ENCODE measurements at places on chromosomes 13 and 19. TPM values are rescaled to one million over a fixed set of nuclear protein-coding genes. Genes with fewer than 3 reads are reported as not detected.

DNA sequence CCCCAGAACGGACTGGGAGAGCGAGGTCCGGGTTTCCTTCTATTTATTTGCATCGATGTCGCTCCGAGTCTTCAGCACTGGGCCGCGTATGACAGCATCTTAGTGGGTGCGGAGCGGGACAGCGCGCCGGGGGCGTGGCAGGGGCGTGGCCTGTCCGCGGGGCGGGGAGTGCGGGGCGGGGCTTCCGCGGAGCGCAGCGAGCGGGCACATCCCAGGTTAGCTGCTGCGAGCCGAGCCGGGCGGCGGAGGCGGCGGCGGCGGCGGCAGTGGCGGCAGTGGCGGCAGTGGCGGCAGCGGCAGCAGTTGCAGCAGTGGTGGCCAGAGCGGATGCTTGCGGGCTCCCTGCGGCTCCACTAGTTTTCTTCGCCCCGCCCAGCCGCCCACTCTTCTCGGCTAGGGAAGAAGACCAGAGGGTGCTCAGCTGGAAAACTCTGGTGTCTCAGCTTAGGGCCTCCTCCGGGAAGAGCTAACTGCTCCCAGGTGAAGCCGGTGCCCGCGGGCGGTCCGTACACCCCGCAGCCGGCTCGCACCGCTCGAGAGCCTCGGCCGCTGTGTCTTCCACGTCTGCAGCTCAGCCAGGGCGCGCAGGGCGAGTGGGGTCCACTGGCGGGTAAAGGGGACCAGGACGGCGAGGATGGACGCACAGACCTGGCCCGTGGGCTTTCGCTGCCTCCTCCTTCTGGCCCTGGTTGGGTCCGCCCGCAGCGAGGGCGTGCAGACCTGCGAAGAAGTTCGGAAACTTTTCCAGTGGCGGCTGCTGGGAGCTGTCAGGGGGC lies at the start of gene GPC5:
Gene GPC5 (plus strand): TSS at position 209 of the 776 bp plus-strand sequence.
- H3K36me3 ChIP-seq, result no peaks in the 10 kb centered on the region
- peak within 1 kb of the TSS; percentile 75 for H3K4me3 ChIP-seq
- peaks cover 86% of the 10 kb centered on the region for H3K27me3 ChIP-seq
- no peaks in the 10 kb centered on the region for H3K4me1 ChIP-seq
- H3K27ac ChIP-seq, result no peak within 1 kb of the TSS
- peak; percentile 86 for DNase-seq

DNA sequence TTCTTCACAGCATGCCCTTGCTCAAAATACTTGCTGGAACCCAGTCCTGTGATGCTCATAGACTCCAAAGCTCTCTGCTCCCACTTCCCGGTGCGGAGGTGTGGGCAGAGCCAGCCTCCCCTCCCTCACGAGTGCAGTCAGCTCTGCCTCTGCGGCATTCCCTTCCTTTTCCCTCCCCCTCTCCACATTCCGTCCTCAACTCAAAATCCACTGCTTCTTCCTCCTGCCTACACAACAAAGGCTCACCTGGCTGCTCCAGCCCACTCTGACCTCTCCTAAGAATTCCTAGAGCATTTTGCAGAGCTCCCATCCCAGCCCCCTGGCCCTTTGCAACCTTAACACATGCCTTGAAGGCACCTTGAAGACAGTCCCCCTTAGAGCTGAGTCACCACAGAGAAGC lies 527.9 kb downstream of the MYO16 start:
- no peaks in the 10 kb centered on the region for H3K27me3 ChIP-seq
- no peaks in the 10 kb centered on the region for H3K36me3 ChIP-seq
- no peaks in the 10 kb centered on the region for H3K4me1 ChIP-seq
- H3K4me3 ChIP-seq, result no peak overlapping the region

DNA sequence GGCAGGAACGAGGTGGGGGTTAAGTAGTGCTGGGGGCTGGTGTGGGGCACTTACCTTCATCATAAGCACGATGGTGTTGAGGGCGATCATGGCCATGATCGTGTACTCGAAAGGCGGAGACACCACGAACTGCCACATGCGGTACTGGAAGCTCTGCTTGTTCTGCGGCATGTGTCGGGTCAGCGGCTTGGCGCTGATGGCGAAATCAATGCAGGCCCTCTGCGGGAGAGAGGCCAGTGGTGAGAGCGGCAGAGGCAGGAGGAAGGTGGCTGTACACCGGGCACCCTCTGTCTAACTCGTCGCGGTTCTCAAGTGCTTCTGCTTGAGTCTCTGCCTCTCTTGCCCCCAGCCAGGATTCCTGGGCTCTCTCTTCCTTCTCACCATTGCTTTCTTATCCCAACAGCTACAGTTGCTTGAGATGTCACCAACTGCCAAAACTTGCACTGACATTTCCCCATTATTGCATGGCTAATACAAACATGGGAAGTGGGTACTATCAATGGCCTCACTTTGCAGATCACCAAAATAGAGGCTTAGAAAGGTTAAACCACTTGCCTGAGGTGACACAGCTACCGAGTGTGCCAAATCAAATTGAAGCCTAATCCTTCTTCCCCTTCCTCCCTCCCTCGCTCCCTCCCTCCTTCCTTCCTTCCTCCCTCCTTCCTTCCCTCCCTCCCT lies 105.0 kb downstream of the IER2 start:
- no peaks in the 10 kb centered on the region for H3K27me3 ChIP-seq
- no peak for DNase-seq
- no peak overlapping the region for H3K27ac ChIP-seq

- H3K27ac ChIP-seq, result no peak overlapping the region
- no peak overlapping the region for H3K4me3 ChIP-seq
- H3K4me1 ChIP-seq, result no peaks in the 10 kb centered on the region
- no peaks in the 10 kb centered on the region for H3K27me3 ChIP-seq
- no peak for DNase-seq
These were observed 47.1 kb downstream of the ZNF568 start for GRCh38 chr19:36963280-36963679.

GRCh38 chr13:32115066-32115465 lies 83.5 kb downstream of the FRY start:
- no peaks in the 10 kb centered on the region for H3K36me3 ChIP-seq
- DNase-seq, result no peak
- no peak overlapping the region for H3K27ac ChIP-seq
- H3K4me3 ChIP-seq, result no peak overlapping the region
- no peaks in the 10 kb centered on the region for H3K27me3 ChIP-seq
- H3K4me1 ChIP-seq, result no peaks in the 10 kb centered on the region

SYT5 gene
- total RNA-seq, result 0.53 TPM

POLR1G gene
- total RNA-seq, result 6.5 TPM

LILRB4 gene
- total RNA-seq, result not detected

ARHGAP45 gene
- total RNA-seq, result 133 TPM

- no peaks in the 10 kb centered on the region for H3K36me3 ChIP-seq
- H3K4me1 ChIP-seq, result peaks cover 19% of the 10 kb centered on the region
- DNase-seq, result peak; percentile 98
- peak overlapping the region; percentile 96 for H3K27ac ChIP-seq
- H3K4me3 ChIP-seq, result no peak overlapping the region
These were observed 31.4 kb downstream of the CERS4 start for GRCh38 chr19:8240274-8241229.

PRX gene
- total RNA-seq, result 9.1 TPM
